Fibroblast of skin of left quadriceps (primary cell): ENCODE measurements at places on chromosomes 6 and 20.

- DNase-seq: no peak
Measured at GRCh38 chr20:22346716-22347115, 237.7 kb downstream of the FOXA2 start.

DNA sequence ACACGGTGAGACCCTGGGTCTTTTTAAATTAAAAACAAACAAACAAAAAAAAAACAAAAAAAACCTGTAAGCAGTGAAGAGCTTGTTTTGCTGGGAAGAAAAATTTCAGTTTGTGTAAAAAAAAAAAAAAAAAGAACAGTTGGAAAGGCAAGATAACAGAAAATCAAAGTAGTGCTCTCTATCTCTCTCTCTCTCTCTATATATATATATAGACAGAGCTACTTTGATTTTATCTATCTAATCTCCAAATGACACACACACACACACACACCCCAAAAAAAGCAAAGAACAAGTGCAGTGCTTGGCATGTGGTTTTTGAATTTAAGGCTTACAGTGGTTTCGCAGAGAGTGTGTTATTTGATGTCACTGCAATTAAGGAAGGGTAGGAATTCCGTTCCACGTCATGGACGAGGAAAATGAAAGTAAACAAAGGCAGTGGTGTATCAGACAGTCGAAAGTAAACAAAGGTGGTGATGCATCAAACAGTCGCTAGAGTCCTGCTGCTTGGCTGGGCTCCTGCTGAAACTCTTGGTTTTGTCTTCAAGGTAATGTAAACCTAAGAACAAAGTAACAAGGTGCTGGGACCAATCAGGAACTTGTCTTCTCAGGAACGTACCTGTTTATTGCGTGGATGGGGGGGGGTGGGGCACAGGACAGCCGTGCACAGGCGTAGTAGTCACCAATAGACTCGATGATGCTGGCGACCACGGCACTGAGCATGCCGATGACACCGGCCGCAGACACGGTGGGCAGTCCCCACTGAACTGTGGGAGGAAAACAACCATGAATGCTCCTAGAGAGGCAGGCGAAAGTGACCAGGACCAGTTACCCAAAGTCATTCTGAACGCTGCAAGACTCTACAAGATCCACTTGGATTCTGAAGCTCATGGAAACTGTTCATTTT, 131.8 kb downstream of the SLC23A2 start:
- no peak for DNase-seq

DNA sequence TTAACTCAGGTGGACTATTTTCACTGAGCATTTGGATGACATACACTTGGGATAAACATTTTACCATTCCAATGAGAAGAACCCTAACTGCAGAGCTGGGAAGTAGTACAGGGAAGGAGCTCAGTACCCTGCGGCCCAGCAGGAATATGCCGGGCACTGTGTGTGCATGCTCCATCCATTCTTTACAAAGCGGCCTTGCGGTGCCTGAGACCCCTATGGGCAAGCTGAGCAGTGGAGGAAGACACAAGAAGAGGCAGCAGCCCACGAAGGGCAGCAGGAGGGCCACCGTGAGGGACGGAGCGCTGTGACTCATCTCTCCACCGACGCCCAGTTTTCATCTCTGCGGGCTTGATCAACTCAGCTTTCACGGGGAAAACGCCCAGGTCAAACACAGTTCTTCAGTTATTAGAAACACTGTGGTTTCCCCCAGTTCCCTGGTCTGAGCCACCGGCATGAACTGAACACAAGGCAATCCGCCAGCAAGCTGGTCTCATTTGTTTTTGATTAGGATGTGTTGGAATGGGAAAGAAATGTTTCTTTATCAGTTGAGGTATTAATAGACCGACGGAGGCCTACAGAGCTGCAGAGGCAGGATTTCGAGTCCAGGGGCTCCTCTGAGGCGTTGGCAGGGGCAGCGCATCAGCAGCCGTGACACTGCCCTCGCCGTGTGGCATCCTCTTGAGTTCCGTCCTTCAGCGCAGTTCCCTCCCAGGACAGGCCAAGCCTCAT, 44.9 kb downstream of the IRF4 start:
- peak; percentile 73 for DNase-seq

- no peak for DNase-seq
Measured at GRCh38 chr6:148530976-148531375, 188.3 kb downstream of the SASH1 start.

- DNase-seq: peak; percentile 88
Measured at GRCh38 chr6:31114541-31114878, at the start of gene PSORS1C1. PSORS1C1 (plus strand) TSS chr6:31114800; CDS start chr6:31129633, 14,833 bp downstream.

DNA sequence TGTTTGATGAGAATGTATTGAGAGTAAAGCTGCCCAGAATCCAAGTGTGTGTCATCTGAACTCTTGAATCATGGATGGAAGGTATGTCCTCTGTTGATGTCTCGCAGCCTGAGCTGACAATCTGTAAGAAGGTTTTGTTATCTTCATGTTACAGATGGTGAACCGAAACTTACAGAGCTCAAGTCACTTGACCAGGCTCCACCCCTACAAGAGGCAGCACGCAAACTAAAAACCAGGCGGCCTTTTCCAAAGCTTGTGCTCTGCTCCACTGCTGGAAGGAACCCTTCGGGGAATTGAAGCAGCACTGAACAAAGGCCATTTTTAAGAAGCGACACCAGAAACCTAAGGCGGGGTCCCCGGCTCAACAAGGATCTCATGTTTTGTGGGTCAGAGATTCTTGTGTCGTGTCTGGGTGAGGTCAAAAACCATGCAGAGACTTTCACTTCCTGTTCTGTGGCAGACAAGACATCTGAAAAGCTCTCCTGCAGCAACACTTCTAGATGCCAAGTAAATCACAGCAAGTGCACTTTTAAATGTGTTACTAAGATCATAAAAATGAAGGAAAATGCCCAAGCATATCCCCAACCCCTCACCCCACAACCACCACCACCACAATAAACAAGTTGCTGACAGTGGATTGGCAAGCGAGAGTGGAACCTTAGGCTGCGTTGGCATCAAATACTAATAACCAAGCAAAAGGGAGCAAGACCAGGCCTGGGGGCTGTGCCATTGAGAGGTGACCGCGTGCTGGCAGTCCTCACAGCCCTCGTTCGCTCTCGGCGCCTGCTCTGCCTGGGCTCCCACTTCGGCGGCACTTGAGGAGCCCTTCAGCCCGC, 27.3 kb downstream of the NQO2 start:
- DNase-seq: no peak

- peak; percentile 40 for DNase-seq
Measured at GRCh38 chr20:25865715-25866656, 169.3 kb upstream of the ZNF337 start.

DNA sequence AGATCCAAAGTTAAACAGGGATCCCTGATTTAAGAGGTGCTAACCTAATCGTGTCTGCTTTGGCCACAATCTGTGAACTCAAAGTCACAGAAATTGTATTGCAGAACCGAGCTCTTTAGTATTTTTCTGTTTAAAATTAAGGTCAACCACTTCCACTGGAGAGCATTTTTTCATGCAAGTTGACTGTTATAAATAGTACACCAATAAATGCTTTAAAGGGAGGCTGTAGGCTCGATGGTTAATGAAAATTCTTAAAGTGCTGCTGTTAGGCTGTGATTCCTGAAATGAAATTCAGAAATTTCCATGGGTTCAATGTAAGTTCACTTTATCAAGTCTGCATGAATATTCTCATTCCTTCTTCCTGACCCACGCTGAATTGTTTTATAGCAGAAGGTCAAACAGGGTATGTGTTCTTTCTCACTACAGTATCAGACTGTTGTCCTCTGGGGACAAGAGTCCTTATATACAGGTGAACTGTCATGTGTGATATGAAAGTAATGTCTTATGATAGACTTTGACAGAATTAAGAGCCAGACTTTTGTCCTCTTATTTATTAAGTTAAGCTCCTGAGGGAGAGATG, 92.5 kb upstream of the HDGFL1 start:
- no peak for DNase-seq

DNA sequence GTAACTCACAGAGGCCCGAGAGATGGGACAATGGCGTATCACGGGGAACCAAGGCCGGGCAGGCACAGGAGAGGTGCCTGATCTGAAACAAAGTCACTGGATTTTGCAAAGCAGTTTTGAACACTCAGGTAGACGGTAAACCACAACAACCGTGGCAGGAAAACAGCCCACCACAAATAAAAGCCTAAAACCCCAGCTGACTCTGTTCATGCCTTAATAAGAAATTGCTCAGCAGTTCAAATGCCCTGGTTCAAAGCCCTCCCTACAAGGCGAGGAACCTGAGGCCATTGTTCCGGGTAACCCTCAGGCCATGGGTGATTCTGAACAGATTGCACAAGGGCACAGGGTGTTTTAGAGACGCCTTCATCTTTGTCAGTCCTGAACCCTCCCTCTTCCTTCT, 114.2 kb downstream of the MAP3K7 start:
- DNase-seq: no peak

DNA sequence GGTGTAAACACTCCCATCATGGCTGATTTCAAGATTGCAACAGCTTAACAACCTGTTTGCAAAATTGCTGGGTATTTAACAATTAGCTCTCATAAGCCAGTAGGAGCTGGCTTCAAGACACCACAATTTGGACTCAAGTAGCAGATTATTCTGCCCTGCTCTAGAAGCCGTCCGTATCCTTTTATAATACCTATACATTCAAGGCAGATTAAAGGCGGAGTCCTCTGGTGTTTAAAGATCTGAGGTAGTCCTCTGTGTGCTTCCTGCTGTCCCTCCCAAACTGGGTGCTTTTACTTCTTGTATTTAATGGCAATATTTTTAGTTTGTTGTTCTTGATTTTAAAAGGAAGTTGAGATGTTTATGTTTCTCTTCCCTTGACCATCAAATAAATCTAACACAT, 62.2 kb upstream of the SOX4 start:
- DNase-seq: no peak

DNA sequence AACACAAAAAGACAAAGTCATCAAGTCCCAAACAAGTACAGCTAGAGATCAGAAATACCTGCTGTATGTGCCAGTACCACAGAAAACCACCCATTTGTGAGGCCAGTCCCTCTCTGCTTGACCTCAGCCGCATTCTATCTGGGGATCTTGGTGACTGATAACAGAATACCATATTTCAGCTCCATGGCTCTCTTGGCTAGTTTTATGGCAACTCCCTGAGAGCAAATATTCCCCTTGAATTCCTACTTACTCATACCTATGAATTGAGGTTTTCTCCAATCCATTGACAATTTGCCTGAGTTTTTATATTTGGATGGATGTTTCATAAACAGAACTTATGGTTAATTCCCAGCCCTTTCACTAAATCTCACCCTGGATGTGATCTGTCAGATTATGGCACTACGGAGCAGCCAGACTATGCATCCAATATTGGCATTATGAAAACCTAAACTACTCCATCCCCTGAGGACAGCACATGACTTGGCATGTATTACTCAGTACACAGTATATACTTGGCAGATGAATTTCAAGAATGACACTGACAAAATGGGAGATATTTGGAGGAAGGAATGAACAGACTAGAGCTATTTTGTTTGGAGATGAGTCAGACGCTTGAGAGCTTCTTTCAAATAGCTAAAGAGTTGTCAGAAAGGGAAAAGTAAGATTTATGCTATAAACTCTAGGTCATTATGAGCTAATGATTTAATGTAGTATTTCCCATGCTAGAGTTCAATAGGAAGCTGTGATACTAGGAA, 95.7 kb downstream of the PRDM1 start:
- DNase-seq: peak; percentile 85

DNA sequence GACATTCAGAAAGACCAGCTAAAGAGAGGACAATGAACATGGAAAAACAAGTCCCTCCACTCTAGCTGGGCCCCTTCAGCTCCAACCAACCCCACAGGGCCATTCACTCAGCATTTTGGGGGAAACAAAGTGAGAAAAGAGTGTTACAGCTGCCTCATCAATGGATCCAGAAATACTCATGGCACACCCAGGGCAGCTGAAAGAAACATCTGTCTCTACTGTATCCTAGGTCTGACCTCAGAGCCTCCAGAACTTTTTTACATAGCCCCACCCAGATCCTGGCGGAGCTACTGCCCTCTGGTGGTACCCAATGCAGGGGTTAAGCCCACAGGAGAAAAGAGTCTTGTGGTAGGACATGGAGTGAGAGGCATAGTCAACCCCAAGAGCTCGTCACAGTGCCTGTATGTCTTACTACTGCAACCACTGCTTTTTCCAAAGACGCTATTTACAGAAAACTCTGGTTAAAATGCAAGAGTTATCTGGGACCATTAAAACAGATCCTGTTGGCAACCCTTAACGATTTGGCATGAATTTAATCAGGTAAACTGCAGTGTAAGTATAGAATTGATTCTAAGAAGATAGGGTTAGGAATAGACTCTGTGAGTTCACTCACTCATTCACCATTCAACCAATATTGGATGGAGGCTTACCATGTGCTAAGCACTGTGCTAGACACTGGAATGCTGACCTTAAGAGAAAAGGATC, 37.4 kb upstream of the FAM83C start:
- no peak for DNase-seq

DNA sequence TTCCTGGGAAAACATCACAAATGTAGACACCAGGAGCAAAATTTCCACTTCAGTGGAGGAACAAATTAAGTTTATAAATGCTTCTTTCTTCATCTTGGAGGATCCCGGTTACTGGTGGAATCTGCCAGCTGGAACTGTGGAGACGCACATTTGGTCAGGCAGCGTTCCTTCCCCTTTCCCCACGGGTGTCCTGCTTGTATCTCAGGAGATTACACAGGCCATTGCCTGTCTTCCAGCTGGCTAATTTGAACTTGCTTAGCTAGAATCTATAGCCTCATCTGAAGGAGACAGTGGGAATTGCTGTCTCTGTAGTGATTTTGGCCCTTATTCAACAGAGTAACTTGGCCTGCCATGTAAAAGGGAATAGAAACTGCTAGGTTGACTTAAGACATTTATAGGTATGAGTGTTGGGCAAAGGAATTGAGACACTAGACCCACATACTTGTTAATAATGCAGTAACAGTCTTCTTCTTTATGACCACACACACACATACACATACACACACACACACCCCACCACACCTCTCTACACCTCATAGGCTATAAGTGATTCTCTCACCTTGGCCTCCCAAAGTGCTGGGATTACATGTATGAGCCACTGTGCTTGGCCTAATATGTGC, 34.4 kb downstream of the TSBP1 start:
- DNase-seq: no peak

GRCh38 chr20:58224097-58224496, 4.4 kb downstream of the ANKRD60 start:
- DNase-seq: no peak

DNA sequence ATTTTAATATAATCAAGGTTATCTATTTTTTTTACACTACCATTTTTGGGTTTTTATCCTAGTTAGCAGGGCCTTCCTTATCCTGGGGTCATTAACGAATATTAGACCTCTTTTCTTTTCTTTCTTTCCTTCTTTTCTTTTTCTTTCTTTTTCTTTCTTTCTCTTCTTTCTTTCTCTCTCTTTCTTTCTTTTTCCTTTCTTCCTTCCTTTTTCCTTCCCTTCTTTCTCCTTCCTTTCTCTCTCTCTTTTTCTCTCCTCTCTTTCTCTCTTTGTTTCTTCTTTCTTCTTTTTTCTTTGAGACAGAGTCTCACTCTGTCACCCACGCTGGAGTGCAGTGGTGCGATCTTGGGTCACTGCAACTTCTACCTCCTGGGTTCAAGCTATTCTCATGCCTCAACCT, 120.4 kb upstream of the PDE7B start:
- no peak for DNase-seq

- no peak for DNase-seq
Measured at GRCh38 chr6:64930681-64931080, 776.3 kb downstream of the EYS start.

GRCh38 chr6:68559716-68560115, 75.4 kb upstream of the ADGRB3 start:
- peak; percentile 5 for DNase-seq

GRCh38 chr20:9491324-9491723, 23.1 kb upstream of the LAMP5 start:
- DNase-seq: no peak

GRCh38 chr6:154289818-154290508, 66.6 kb downstream of the IPCEF1 start:
- no peak for DNase-seq

GRCh38 chr6:38306931-38307330, 332.8 kb downstream of the BTBD9 start:
- no peak for DNase-seq
